ENCODE measurements at places on chromosomes 4 and X.

GRCh38 chr4:14000091-14000814 lies 372.7 kb upstream of the BOD1L1 start:
- no peak for DNase-seq

DNA sequence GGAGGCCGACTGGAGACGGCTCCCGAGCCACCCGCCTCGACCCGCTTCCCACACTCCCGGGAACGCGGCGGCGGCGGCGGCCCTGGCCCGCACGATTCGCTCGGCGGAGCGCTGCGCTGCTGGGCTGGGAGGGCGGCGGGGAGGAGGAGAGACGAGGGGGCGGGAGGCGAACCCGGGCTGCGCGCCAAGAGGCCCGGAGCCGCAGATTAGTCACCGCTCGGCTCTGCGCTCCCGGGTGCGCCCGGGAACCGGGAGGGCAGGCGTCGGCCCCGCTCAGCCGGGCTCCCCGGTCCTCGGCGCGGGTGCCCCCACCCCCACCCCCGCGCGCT lies 11.2 kb upstream of the BCOR start:
- peak; percentile 72 for DNase-seq

GRCh38 chr4:55012363-55013230 lies 112.8 kb downstream of the KDR start:
- no peak for DNase-seq

- DNase-seq, result no peak
Measured at GRCh38 chr4:8920969-8921368, 49.3 kb upstream of the HMX1 start.

DNA sequence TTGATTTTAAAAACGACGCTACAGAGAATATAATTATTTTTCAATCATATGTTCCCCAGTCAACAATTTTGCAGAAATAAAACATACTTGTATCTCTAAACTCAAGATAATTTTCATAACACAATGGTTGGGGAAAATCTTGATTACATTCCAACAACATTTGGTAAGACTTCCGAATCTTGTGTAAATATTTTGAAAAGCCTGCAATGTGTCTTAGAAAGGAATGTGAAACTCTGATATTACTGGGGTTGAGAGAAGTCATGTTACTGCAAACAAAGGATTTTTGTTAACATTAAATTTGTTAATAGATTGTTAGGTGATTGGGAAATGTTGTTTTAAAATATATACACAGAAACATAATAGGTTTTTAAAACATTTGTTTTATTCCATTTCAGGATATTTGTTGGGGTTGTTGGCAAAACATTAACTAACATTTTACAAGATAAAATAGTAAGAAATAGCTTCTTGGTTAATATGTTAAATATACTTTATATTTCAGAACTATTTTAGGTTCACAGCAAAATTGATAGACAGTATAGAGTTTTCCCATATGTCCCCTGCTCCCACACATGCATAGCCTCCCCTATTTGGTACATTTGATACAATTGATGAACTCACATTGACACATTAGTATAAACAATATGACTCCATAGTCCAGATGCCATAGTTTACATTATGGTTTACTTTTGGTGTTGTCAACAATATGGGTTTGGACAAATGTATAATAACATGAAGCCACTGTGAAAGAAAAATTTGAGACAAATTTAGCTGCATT lies 218.6 kb upstream of the FAM47A start:
- DNase-seq, result no peak
